K562 (cell line): ENCODE measurements at places on chromosomes 13 and 19. TPM values are rescaled to one million over a fixed set of nuclear protein-coding genes. Genes with fewer than 3 reads are reported as not detected.

DNA sequence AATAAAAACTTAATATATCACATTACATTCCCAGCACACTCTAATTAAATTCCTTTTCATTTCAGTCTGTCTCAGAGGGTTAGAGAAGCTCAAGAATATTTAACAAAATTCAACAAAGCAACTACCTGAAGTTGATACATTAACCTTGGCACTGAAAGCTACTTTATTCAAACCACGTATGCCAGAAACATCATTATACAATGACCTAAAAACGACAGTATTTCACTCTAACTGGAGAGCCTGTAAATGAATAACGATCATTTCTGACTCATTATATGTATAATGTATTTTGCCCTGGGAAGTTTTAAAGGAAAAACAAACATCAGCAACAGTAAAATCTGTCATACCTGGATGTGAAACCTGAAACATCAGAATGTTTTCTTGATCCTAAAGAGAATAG is 270.1 kb downstream of the SLITRK5 start:
- no peaks in the 10 kb centered on the region for H3K27me3 ChIP-seq
- H3K36me3 ChIP-seq = no peaks in the 10 kb centered on the region
- H3K4me1 ChIP-seq = no peaks in the 10 kb centered on the region
- H3K4me3 ChIP-seq = no peak overlapping the region
- DNase-seq = no peak

GRCh38 chr19:21256722-21257121 is 72.5 kb downstream of the ZNF708 start:
- no peaks in the 10 kb centered on the region for H3K27me3 ChIP-seq
- H3K4me1 ChIP-seq = no peaks in the 10 kb centered on the region
- no peak overlapping the region for H3K4me3 ChIP-seq

Gene ZNF554
- total RNA-seq = 1.3 and 1.8 TPM in 2 replicates

Gene TEX29
- not detected in 2 replicates for total RNA-seq

Gene EHD2
- 26.3 and 32.2 TPM in 2 replicates for total RNA-seq

Gene DACH1
- total RNA-seq = 0.04 and 0.13 TPM in 2 replicates
